ENCODE measurements at places on chromosomes 6 and 20. TPM values are rescaled to one million over a fixed set of nuclear protein-coding genes. Genes with fewer than 3 reads are reported as not detected.

- DNase-seq, result no peak
These were observed 27.6 kb downstream of the MRAP2 start for GRCh38 chr6:84061174-84061573.

GRCh38 chr6:137921823-137922222 is 54.8 kb downstream of the TNFAIP3 start:
- DNase-seq, result no peak

OPRM1 gene
- polyA plus RNA-seq, result 0.06 TPM

DEFB124 gene
- 0.70 TPM for polyA plus RNA-seq

Data from renal pelvis (tissue), 12 donors.